ENCODE measurements at places on chromosomes 6 and 20. TPM values are rescaled to one million over a fixed set of nuclear protein-coding genes. Genes with fewer than 3 reads are reported as not detected.
A peak's percentile ranks its signal among the peaks of the same experiment; 100 is the strongest.

- no peaks in the 10 kb centered on the region for H3K4me1 ChIP-seq
- no peak for DNase-seq
- H3K36me3 ChIP-seq = no peaks in the 10 kb centered on the region
- H3K27ac ChIP-seq = no peak overlapping the region
Measured at GRCh38 chr20:43855803-43856202, 58.8 kb upstream of the TOX2 start.

Gene PCSK2
- total RNA-seq = not detected

- H3K4me1 ChIP-seq = no peaks in the 10 kb centered on the region
- no peaks in the 10 kb centered on the region for H3K36me3 ChIP-seq
- H3K27me3 ChIP-seq = no peaks in the 10 kb centered on the region
- DNase-seq = no peak
Measured at GRCh38 chr6:115617031-115617430, 443.7 kb downstream of the FRK start.

DNA sequence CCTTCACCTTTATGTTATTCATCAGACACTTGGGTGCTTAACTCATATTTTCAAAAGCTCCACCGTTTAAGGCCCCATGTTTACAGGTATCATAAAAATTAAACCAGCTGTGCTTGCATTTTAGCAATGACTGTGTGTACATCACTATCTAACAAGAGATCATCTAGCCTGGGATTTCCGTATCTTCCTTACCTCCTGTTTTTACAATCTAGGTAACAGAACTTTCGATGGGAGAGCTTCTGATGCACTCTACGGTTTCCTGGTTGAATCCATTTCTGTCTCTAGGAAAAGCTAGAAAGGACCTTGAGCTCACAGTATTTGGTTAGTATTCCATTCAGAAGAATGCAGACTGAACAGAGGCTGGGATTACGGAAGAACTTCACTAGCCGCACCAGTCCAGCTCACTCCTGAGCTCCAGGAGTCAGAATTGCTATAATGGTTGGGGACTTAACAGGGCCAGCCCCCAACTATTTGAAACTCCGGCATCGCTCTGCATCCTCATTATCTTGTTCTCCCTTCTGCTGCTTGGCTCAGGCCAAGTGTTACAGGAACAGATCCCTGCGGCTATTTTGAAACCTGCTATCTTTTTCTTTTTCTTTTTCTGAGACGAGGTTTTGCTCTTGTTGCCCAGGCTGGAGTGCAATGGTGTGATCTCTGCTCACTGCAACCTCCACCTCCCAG, 13.0 kb upstream of the CLDN20 start:
- H3K4me1 ChIP-seq = no peaks in the 10 kb centered on the region
- no peak overlapping the region for H3K27ac ChIP-seq
- H3K4me3 ChIP-seq = no peak overlapping the region
- no peaks in the 10 kb centered on the region for H3K27me3 ChIP-seq
- DNase-seq = no peak

Gene CALHM4
- not detected for total RNA-seq

Gene C20orf141
- total RNA-seq = not detected

GRCh38 chr6:31768363-31769257, 6.2 kb downstream of the SAPCD1 start:
- H3K36me3 ChIP-seq = peaks cover 20% of the 10 kb centered on the region
- peaks cover 52% of the 10 kb centered on the region for H3K4me1 ChIP-seq

DNA sequence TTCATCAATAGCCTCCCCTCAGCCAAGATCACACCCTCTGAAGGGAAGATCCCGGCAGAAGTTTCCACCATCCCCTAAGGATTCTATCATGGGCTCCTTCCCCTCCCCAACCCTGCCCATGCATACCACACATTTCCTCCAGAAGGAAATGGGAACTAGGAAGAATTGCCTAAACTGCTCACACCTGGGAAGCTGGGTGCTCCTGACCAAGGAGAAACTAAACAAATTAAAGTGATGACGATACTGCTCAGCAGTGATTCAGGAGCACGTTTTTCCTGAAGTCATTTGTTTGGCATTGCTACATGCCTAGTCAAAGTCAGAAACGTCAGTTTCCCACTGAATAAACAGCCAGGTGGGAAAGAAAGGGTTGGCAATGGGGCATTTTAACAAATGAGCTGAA, 136.1 kb upstream of the CDYL start:
- no peak for DNase-seq
- no peaks in the 10 kb centered on the region for H3K36me3 ChIP-seq
- H3K4me1 ChIP-seq = peaks cover 6% of the 10 kb centered on the region
- no peak overlapping the region for H3K4me3 ChIP-seq

Gene SDC4
- 6.7 TPM for total RNA-seq

- H3K4me1 ChIP-seq = peaks cover 44% of the 10 kb centered on the region
- no peak overlapping the region for H3K4me3 ChIP-seq
- H3K27ac ChIP-seq = peak overlapping the region; percentile 23
- H3K27me3 ChIP-seq = no peaks in the 10 kb centered on the region
- peaks cover 19% of the 10 kb centered on the region for H3K36me3 ChIP-seq
- DNase-seq = no peak
Measured at GRCh38 chr6:42337985-42338743, 113.6 kb downstream of the TRERF1 start.

GRCh38 chr20:56893226-56893917, 264.3 kb downstream of the TFAP2C start:
- no peak overlapping the region for H3K4me3 ChIP-seq
- peak overlapping the region; percentile 40 for H3K27ac ChIP-seq
- peaks cover 15% of the 10 kb centered on the region for H3K4me1 ChIP-seq
- DNase-seq = peak; percentile 74

Gene DEFB124
- total RNA-seq = not detected

DNA sequence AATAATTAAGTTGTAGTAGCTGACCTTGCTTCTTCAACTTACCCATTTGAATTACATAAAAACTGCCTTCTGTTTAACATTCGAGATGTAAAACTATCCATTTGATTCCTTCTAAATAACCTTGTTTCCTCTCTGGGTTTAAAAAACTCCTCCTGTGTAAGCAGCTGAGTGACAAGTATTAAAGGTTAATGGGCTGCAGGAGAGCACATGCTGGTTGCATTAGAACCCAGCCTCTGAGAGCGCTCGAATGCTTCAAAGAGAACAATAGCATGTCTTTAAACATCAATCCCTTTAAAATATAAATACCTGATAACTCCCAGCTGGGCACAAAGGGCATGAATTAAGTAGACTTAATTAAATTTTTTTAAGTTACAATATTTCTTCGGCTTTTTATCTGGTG, 215.8 kb downstream of the EYA4 start:
- no peaks in the 10 kb centered on the region for H3K36me3 ChIP-seq
- H3K4me1 ChIP-seq = no peaks in the 10 kb centered on the region
- no peak for DNase-seq
- no peak overlapping the region for H3K27ac ChIP-seq
- H3K4me3 ChIP-seq = no peak overlapping the region

GRCh38 chr6:3640868-3641267, 110.6 kb downstream of the PXDC1 start:
- no peaks in the 10 kb centered on the region for H3K4me1 ChIP-seq
- peaks cover 2% of the 10 kb centered on the region for H3K27me3 ChIP-seq
- no peak overlapping the region for H3K27ac ChIP-seq
- no peak for DNase-seq

Gene ID4
- total RNA-seq = not detected

Gene GABRR2
- total RNA-seq = 0.42 TPM

Gene PAK5
- total RNA-seq = not detected

Gene APOBEC2
- total RNA-seq = not detected

Gene SLC17A1
- not detected for total RNA-seq

GRCh38 chr6:144311361-144311760, 26.2 kb downstream of the UTRN start:
- no peak for DNase-seq
- no peaks in the 10 kb centered on the region for H3K27me3 ChIP-seq
- no peak overlapping the region for H3K4me3 ChIP-seq

DNA sequence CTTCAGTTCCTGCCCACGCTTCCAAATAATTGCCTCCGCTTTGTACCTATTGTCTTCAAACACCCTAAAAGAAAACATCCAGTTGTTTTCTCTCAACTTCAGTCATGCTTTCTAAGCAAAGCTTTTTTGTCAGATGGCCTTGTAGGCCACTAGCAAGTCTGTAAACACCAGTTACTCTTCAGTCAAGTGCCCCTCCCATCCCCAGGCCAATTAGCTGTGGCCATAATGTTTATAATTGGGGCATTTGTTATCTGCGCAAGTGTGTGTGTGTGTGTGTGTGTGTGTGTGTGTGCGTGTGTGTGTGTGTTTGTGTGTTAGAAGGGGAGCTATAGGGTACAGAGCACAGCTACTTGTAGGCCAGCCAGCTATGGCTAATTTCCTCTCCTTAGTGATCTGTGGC, 272.4 kb upstream of the MARCKS start:
- DNase-seq = no peak
- H3K36me3 ChIP-seq = no peaks in the 10 kb centered on the region
- H3K4me3 ChIP-seq = no peak overlapping the region
- no peaks in the 10 kb centered on the region for H3K4me1 ChIP-seq
- H3K27me3 ChIP-seq = no peaks in the 10 kb centered on the region
- H3K27ac ChIP-seq = no peak overlapping the region

Data from activated CD8-positive, alpha-beta T cell treated with anti-CD3 and anti-CD28 coated beads, Interleukin-2, amount 10 ng/mL, durations not matched to agents 7 days and 5 days (primary cell).